ENCODE measurements at places on chromosomes 3 and 15.

DNA sequence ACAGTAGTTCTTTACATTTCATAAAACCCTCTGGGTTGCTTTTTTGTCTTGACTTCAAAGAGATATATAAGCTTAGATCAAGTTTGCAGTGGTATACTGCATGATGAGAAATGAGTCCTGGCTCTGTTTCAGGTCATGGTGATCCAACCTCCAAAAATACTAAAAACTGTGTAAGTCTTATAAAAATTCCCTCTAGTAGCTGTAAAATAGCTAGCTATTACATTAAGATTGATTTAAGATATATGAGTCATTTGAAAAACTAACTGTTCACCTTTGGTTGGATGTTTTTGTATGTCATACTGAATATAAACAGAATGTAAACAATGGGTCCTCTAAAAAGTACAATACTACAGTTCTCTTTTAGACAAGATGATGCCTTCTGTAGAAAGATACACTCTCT, 879.2 kb downstream of the ROBO1 start:
- no peak for DNase-seq

DNA sequence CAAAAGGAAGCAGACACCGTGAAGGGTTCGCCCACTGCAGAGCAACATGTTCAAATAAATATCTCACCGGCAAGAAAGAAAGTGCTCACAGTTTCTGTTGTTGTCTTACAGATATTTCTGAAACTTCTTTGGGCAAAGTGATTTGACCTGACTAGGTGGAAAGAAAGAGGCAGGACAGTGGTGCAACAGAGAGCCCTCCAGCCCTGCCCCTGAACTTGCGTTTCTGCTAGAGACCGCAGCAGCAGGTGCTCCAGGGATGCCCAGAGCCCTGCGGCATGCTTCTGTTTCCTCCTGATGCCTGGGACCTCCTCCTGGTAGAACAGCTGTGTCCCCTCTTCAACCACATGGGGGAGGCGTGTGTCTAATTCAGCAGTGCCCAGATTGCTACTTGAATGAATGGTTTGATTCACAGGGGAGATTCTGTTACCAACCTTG, 123.4 kb downstream of the ATP10A start:
- peak; percentile 28 for DNase-seq

DNA sequence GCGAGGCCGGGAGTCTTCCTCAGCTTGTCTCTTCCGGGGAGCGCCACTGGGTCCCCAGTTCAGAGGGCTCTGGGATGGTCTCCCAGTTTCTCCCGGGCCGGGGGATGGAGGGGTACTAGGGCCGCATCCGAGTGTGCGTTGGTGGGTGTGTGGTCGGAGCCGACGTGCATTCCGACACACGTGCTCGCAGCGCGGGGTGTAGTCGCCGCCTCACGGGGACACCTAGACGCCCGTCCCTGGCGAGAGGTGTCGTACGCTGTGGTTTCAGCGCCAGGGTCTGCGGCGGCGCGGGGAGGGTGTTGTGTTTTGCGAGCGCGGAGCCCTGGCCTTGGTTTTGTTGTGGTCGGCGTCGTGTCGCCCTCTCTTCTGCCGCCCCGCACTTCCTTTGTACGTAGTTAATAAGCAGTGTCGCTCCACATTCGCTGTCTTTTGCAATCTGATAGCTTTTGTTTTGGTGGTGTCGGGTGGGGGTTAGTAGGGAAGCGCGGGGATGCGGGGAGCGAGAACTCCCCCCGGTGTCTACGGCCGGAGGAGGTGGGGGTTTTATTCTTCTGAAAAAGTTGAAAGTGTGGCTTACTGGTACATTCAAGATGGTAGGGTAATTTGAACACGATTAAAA, 2.2 kb downstream of the IGF1R start:
- peak; percentile 11 for DNase-seq

GRCh38 chr3:119310071-119310470, 15.9 kb downstream of the ARHGAP31 start:
- no peak for DNase-seq

- DNase-seq = no peak
Measured at GRCh38 chr3:164406281-164406680, 672.0 kb downstream of the SI start.

- no peak for DNase-seq
Measured at GRCh38 chr3:12822725-12823373, 18.5 kb downstream of the RPL32 start.

DNA sequence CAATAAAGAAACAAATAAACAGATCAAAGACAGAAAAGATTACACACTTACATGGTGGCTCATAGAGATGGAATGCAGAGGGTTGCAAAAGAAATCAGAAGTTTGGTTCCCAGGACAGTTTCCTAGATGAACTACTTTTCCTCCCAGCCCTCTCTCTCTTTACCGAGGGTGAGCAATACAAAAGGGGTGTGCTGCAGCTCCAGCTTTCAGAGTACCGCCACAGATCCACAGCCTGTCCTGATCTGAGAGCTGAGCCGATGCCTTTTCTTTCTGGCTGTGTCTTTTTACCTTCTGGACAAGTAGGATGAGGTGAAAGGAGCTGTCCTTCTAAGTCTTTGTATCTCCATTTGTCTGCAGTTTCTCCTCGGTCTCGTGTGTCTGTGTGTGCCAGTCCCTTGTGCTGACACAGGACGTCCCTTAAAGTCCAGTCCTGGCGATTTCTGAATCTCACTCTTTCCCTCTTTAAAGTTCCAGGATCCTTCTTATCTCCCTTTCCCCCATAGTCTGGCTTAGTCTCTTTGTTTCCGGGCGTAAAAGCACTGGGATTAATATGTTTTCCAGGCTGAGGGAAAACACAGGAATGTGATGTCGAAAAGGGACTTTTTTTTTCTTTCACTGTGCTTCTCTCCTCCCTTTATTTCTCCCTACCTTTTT, 540 bp downstream of the CCDC80 start:
- DNase-seq = no peak

DNA sequence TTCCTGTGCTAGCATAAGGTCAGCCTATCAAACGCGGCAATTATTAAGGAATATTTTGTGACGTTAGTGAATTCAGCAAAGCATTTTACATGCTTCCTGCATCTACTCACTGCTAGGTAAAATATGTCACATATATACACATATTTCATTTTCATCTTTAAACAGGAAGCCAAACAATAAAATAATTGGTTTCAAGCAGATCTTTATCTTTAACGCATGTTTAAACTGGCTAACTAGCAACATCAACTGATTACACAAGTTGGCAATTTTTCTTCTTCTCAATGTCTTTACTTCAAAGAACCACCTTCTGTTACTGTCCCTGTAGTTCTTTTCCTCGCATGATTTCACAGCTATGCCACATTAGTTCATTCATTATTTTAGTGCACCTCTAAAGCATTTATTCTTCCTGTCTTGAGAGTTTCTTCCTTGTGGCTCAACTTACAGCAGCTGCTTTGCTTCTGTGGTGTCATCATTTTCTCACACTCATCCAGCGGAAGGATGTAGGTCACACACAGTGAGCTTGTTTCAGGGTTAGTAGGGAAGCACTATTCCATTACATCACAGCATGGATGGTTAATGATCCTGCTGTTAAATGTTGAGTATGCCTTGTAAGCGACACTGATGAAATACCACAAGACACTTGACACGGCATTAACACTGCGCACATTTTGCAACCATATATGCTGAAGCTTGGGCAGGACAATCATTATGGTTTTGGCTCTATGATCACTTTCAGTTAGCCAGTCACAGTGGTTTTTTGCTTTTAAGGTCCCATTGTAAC, 2.3 kb upstream of the BCHE start:
- no peak for DNase-seq
